CD4-positive, alpha-beta T cell treated with Interleukin-2 at 100 ng/mL for 4 hours (primary cell): ENCODE measurements at places on chromosomes 2 and 18.

- DNase-seq, result no peak
These were observed 20.6 kb upstream of the CNOT11 start for GRCh38 chr2:101231937-101232730.

DNA sequence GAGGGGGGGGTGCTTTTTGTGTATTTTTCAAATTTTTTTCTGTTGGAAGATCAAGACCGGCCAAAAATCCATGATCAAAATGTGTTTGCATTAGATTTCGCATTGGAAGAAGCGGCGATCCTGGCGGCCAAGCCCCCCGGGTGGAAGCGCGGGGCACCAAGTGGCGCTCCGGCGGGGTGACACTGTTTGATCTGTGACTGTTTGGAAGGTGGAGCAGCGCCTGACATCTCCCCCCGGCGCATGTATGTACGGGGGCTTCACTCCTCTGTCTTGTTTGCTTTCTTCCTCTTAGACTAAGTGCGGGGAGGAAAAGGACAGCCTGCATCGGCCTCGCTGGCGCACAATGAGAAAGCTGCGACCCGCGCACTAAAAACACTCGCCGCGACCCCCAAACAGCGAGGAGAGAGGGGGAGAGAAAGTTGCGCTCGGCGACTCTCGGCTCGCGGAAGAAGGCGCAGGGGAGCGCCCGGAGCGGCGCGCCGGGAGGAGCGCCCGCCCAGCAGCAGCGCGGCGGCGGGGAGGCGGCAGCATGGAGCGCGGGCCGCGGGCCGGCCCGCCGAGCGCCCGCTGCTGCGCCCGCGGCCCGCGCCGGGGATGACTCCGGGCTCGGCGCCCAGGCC lies 515 bp downstream of the TSHZ1 start:
- DNase-seq, result peak; percentile 19

DNA sequence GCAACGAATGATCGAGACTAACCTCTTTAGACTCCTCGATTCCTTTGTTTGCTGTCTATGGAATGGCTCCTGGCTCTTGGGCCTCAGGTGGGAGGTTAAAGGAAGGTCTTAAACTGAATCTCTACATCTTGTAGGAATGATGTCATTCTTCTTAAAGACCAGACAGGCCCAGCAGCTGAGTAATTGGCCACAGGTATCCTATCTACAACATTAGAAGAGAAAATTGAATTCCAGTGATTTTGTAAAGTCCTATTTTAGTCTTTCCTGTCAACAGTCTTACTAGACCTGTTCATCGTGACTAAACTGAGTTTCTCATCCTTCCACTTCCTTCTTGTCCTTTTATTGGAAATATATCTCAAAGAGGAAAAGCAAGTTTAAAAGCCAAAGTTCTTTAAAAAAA lies 274.8 kb downstream of the ALPK2 start:
- DNase-seq, result no peak

DNA sequence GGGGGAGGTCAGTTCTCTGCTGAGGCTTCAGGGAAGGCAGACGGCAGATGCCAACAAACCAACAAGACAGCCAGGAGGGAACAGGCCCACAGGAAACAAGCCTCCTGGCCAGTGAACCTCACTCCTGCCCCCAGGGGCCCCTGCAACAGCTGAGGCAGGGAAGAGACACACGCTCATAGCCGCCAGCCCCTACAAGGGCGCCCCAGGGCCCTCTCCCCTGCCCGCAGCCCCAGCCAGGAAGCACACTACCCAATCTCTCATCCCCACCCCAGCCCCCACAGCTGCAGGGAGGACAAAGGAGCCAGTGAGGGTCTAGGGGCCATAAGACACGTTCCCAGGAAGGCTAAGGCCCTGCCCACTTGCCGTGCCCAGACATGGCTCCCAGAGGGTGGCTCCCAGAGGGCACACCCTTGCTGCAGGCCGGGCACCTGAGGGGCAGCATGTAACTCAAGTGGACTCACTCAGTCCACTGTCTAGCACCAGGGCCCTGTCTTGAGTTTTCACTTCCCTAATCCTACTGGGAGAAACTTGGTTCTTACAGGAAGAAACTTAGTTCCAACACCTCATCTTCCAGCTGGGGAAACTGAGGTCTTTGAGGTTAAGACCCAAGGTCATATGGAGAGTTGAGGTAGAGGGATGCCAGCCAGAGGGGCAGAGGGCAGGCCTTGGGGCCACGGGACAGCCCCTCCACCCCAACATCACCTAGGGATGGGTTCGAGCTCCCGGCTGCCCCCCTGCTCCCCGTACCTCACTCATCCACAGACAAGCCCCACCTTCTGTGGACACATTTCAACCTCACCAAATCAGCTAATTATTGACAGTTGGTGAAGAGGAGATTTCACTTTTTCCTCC lies 37.3 kb downstream of the EMX1 start:
- DNase-seq, result no peak
